Type B pancreatic cell (in vitro differentiated cells): ENCODE measurements at places on chromosomes 1 and 21.

GRCh38 chr1:233440951-233441401, 113.5 kb downstream of the MAP3K21 start:
- DNase-seq, result no peak

DNA sequence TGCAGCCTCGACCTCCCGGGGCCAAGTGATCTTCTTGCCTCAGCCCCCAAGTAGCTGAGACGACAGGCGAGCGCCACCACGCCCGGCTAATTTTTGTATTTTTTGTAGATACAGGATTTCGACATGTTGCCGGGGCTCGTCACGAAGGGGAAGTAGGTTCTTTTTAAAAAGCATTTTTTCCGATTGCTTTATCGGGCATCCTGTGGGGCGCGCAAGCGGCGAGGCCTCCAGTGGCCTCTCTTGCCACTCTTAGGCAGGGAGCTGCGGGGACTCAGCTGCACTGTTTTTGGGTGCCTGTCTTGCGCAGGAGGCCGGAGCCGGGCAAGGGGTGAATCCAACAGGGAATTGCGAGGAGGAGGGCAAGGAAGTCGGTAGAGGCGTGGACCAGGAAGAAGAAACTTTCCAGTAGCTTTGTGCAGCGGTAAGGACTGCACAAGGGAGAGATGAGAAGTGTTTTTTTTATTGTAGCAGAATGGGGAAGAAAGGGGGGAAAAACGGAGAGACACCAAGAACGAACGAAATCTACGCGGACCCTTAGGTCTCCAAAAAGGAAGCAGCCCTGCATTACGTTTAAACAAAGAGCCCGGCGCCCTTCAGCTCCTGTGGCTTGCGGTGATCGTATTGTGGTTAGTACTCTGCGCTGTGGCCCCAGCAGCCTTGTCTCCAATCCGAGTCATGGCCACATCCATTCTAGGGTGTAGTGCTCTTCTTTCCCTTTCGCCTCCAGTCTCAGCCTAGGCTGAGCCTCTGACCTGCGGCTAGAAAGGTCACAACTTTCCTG, 164.8 kb downstream of the PPIAL4G start:
- no peak for DNase-seq

- no peak for DNase-seq
Observed at GRCh38 chr21:14991957-14992356, 72.8 kb downstream of the NRIP1 start.

- no peak for DNase-seq
Observed at GRCh38 chr1:233114860-233115259, 164.4 kb downstream of the NTPCR start.

- DNase-seq, result no peak
Observed at GRCh38 chr1:237012788-237013383, 8.6 kb upstream of the MT1HL1 start.
